ENCODE measurements at places on chromosomes 4 and X.

DNA sequence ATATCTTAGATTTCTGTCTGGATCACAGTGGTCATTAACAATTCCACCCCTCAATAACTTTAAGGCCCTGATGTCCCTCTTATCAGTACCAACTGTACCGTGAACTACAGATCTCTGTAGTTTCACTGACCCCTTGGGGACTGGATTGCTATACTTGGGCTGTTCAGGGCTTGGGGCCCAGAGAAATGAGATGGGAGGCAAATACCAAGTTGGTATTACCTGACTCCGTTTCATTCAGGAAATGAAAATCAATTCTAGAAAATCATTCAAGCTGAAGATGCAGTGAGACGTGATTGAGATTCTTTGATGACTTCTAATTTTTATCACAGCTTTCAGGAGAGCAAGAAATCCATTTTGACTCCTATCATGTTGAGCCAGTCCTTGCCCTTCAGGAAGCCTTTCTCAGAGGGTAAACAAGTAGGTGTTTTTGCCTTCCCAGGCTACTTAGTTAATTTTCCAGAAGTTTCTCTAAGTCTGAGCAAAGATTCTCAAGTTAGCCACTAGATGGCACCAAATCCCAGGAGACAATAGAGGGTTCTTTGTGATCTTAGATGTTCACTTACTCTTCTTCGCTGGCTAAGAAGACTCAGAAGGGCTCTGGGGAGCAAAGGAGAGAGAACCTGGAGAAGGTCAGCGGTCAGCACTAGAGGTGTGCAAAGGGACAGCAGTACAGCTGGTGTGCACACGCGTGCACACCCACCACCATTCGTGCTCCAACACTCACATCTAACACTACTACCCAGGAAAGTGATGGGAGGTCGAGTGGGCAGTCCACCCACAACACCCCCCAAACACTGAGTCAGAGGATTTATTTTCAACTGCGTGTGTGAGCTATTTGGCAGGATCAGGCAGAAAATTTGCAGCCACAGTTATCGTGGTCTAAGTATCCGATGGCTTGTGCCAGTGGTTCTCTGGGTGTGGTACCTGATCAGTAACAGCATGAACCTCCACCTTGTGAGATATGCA lies 7.4 kb downstream of the HNRNPH2 start:
- no peak for DNase-seq

GRCh38 chrX:148728901-148729300 lies 228.5 kb downstream of the AFF2 start:
- DNase-seq, result no peak

- no peak for DNase-seq
These were observed 73.4 kb downstream of the NBDY start for GRCh38 chrX:56802428-56802827.

- no peak for DNase-seq
These were observed 8.1 kb downstream of the RASL11B start for GRCh38 chr4:52870225-52870624.
